ENCODE measurements at places on chromosomes 12 and 14.
A peak's percentile ranks its signal among the peaks of the same experiment; 100 is the strongest.

DNA sequence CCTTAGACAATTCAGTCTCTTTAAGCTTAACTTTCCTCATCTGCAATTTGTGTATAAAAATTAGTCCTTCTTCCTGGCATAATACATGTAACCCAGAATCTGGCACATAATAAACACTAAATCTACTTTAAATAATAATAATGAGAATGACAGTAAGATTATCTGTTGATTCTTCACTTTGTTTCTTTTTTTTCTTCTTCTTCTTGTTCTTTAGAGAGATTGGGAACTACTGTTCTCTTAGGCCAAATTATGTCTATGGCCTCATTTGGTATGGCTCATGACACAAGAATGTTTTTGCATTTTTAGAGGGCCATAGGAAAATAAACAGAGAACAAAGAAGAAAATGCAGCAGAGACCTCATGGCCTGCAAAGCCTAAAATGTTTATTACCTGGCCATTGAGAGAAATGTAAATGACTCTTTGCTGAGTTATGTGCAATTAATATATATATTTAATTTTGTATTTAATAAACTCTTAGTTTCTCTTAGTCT is 275.8 kb downstream of the SLC6A15 start:
- DNase-seq: no peak

GRCh38 chr14:50953502-50953901 is 9.2 kb upstream of the PYGL start:
- no peak for DNase-seq

- DNase-seq: no peak
Measured at GRCh38 chr12:56863789-56864188, 70.4 kb downstream of the SDR9C7 start.

GRCh38 chr14:95486875-95487668 is 29.4 kb downstream of the SYNE3 start:
- peak; percentile 30 for DNase-seq

DNA sequence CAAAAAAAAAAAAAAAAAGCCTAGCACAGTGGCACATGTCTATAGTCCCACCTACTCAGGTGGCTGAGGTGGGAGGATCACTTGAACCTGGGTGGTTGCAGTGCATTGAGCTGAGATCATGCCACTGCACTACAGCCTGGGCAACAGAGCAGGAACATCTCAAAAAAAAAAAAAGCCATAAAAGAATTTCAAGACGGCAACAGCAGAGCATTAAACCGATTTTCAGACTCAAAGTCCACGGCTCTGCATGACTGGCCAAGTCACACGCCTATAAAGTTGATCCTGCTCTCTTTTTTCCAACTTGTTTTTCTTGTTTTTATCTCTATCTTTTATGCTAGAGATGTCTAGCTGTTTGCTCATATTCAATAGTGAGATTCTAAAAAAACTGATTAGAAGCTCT is 45.3 kb downstream of the FBXO34 start:
- no peak for DNase-seq

- no peak for DNase-seq
Measured at GRCh38 chr14:67269298-67270060, 28.2 kb downstream of the PALS1 start.

DNA sequence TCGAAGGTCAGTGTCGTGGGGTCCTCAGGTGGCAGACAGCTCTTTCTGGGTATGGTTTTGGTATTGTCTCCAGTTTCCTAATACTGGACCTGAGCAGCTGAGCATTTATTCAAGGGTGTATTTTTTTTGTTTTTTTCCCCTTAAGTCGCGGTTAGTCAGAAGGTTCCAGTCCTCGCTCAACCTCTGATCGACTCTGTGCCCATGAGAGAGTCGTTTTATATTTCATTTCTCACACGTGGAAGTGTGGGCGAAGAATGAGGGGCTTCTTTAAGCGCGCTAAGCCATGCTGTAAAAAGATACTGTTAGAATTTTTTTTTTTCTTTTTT is 499 bp downstream of the MIPOL1 start:
- no peak for DNase-seq

DNA sequence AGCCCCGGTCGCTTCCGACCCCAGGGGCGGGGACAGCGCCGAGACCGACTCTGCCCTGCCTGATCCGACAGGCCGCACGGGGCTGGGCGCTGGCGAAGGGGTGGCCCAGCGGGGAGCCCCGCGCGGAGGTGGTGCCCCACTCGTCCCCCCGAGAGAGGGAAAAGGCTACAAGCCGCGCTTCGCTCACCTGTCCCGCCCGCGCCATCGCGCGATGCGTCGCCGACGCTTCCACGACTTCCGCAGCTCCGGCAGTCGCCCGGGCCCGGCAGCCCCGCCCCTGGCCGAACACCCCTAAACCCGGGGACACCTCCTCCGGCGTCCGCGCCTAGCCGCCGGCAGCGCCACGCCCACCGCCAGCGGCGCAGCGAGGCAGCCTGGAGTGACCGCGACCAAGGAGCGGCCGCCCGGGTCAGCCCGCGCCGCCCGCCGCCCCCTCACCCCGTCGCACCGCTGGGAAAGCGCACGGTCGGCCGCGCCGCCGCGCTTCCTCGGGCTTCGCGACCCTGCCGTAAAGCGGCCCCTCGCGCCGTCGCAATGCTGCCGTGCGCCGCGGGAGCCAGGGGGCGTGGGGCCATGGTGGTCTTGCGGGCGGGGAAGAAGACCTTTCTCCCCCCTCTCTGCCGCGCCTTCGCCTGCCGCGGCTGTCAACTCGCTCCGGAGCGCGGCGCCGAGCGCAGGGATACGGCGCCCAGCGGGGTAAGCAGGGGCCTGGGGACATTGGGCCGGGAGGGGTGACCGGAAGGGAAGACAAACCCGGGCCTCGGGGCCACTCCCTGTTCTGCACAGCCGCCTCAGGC is at the start of the genes BAG5 and COA8:
TSS of gene BAG5 (minus strand) at position 229 of the 797 bp plus-strand sequence. CDS start 1,493 bp downstream, outside the sequence.
TSS of gene COA8 (plus strand) at position 532 of the 797 bp plus-strand sequence. CDS start at position 574, 42 bp downstream.
- DNase-seq: peak; percentile 76

DNA sequence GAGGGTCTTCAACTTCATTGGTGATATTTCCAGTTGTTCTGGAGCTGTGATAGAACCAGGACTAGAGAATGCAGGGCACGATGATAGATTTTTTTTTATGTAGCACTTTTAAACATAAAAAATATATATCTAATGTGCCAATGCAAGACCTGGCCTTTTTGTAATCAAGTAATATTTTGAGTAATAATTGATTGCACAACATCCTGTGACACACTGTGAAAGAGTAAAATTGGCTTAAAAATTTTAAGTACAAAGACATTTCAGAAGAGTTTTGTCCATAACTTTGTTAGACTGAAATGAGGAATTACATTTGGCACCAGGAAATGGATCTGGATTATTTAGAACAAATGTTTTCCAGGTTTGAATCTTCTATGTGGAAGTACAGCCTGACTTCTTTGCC is 22.1 kb downstream of the PRKCH start:
- DNase-seq: no peak

- no peak for DNase-seq
Measured at GRCh38 chr12:107518868-107519267, 166.7 kb upstream of the PWP1 start.

DNA sequence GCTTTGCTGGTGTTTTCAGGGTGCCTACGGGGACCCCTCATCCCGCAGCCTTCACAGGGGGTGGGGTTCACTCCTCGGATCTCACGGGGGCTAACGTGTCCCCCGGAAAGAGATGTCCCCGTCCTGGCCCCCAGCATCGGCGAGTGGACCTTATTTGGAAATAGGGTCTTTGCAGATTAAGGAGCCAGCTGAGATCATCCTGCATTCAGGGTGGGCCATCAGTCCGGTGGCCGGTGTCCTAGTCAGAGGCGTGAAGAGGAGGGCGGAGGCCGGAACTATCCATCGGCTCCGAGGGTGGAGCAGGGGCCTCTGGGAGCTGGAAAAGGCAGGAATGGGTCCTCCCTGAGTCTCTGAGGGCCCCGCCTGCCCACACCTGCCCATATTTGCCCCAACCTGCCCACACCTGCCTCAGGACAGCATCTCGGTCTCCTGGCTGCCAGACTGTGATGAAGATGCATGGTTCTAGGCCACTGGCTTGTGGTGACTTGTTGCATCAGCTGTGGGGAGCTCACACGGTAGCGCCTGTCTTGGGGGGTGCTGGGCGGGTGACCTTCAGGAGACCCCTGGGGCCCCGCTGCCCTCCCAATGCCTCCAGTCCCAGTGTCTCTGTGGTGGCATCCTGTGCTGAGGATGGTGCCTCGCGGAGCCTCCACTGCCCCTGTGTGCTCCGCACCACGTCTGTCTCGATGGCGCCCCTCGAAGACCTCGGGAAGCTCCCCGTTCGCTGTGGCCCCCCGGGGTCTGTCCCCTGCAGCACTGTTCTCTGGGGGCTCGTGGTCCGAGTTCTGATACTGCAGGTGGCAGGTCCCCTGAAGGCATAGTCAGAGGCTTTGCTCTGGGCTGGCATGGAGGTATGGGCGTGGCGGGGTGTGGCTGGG is 14.7 kb downstream of the NOC4L start:
- no peak for DNase-seq

DNA sequence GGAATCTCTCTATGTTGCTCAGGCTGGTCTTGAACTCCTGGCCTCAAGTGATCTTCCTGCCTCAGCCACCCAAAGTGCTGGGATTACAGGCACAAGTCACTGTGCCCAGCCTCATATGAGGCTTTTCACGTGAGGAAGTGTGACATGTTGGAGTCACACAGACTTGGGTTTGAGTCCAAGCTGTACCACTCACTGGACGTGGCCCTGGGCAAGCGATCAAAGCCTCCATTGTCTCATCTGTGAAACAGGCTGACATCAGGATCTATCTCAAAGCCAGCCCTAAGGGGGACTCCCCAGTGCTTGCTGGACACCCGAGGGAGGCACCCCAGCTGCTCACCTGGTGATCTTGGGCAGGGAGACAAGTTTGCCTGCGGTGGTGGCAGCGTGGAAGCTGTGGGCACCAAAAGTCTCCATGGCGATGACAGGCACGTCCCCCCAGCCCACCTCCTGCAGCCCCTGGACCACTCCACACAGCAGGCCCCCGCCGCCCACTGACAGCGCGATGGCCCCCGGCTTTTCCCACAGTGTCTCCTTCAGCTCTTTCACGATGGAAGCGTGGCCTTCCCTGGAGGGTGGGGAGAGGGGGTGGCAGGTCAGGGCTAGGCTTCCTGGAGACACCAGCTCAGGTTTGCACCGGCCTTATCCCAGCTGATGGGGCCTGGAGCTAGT is 6.7 kb downstream of the SDS start:
- no peak for DNase-seq

GRCh38 chr14:106277503-106277902 is 751.1 kb downstream of the TMEM121 start:
- DNase-seq: no peak

GRCh38 chr12:31508436-31509150 is 82.3 kb downstream of the DENND5B start:
- DNase-seq: no peak

DNA sequence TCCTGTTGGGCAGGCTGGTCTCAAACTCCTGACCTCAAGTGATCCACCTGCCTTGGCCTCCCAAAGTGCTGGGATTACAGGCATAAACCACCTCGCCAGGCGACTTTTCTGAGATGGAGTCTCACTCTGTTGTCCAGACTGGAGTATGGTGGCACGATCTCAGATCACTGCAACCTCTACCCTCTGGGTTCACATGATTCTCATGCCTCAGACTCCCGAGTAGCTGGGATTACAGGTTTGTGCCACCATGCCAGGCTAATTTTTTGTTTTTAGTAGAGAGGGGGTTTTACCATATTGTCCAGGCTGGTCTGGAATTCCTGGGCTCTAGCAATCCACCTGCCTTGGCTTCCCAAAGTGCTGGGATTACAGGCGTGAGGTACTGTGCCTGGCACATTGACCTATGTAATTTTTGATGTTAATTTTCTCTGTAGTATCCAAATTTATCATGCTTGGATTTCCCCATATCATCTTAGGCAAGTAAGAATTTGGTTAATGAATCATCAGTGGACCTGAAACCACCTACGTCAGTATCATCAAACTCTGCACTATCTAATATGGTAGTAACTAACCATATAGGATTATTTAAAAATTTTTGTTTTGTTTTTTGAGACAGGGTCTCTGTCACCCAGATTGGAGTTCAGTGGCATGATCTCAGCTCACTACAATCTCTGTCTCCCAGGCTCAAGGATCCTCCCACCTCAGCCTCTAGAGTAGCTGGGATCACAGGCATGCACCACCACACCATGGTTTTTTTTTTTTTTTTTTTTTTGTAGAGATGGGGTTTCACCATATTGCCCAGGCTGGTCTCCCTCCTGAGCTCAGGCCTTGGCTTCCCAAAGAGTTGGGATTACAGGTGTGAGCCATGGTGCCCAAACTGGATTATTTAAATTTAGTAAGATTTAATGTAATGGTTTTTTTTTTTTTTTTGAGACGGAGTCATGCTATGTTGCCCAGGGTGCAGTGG is 11.9 kb upstream of the ATP5F1B start:
- DNase-seq: no peak

GRCh38 chr14:90606434-90606833 is 209.6 kb downstream of the CALM1 start:
- no peak for DNase-seq

- no peak for DNase-seq
Measured at GRCh38 chr12:111600205-111600642, 1.1 kb upstream of the ATXN2 start.

- no peak for DNase-seq
Measured at GRCh38 chr12:127126260-127126628, 1140.7 kb upstream of the TMEM132C start.

- no peak for DNase-seq
Measured at GRCh38 chr12:132739600-132740312, 21.9 kb downstream of the ANKLE2 start.

- no peak for DNase-seq
Measured at GRCh38 chr14:33754261-33754660, 196.6 kb downstream of the EGLN3 start.

DNA sequence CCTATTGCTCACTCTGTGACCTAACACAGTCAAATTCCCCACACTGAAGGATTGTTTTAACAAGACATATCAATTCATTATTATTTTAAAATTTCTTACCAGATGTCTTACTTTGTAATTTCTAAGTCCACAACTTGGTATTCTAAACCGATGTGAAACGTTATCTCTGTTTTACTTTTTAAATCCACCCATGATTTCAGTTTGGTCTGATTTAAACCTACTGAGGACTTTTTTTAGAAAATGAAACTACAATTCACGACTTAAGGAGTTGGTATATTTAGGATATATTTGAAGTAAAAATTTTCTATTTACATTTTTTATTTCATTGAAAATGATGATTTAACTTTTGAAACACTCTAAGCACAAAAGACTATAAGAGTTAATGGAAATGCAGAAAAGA is 35.1 kb upstream of the GRIP1 start:
- no peak for DNase-seq

- no peak for DNase-seq
Measured at GRCh38 chr12:24904871-24905270, 44.0 kb downstream of the BCAT1 start.

GRCh38 chr12:68428724-68429501 is 96.8 kb upstream of the MDM1 start:
- DNase-seq: no peak

Measured in NCI-H510A treated with DMSO at 0.1 percent for 48 hours (cell line).